CD4-positive, alpha-beta T cell treated with Interleukin-10 for 1 hour (primary cell): ENCODE measurements at places on chromosomes 1 and 21.

GRCh38 chr1:25683731-25684130 lies 67.1 kb downstream of the MAN1C1 start:
- DNase-seq, result no peak

DNA sequence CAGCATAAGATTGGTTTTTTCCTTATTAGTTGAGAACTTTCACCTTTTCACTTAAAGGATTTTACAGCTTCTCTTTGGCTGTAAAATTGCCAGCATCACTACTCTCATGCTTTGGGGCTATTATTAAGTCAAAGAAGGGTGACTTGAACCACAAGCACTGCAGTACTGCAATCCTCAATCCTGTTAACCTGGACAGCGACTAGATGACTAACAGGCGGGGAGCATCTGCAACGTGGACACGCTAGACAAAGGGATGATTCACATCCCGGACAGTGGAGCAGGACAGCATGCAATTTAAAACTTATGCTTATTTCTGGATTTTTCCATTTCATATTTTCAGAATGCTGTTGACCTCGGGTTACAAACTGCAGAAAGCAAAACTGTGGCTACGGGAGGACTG lies 8.1 kb downstream of the ARV1 start:
- no peak for DNase-seq

DNA sequence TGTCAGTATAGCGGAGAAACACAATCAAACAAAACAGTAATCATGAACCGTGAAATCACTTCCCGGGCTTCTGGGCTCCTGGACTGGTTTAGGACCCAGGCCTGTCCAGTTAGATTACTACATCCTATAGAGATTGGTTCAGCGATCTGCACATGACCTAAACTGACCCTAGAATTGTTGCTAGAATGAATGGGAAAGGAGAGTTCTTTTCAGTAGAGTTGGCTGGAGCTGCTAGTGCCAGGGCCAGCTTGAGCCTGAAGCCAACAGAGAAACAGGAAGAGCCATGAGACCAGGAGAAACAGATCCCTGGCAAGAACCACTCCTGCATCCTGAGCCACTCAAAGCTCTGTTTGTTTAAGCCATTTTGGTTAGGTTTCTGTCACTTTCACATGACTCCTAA lies 474.3 kb upstream of the C1orf87 start:
- no peak for DNase-seq

GRCh38 chr21:27586986-27587385 lies 620.1 kb upstream of the ADAMTS5 start:
- no peak for DNase-seq

GRCh38 chr21:16589006-16589898 lies 859.5 kb downstream of the USP25 start:
- no peak for DNase-seq

GRCh38 chr1:192609110-192610079 lies 26.6 kb upstream of the RGS13 start:
- peak; percentile 77 for DNase-seq

GRCh38 chr1:217747156-217747769 lies 116.1 kb downstream of the SPATA17 start:
- DNase-seq, result peak; percentile 8

DNA sequence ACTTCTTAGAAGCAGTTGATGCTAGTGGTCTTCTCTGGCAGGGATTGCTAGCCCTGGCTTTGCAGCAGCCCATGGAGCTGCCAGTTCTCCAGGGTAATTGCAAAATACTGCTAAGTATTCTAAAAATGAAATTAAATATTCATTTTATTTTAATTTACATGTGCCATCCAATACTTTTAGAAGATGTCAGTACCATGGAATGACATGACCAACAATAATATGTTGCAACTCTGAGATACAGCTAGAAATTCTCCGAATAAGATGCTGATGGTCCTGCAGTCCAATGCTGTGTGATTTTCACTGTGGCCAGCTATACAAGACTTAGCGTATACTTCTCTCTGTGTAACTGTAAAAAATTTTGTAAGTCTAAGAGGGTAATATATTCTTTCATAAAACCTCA lies 20.0 kb upstream of the WARS2 start:
- DNase-seq, result no peak

DNA sequence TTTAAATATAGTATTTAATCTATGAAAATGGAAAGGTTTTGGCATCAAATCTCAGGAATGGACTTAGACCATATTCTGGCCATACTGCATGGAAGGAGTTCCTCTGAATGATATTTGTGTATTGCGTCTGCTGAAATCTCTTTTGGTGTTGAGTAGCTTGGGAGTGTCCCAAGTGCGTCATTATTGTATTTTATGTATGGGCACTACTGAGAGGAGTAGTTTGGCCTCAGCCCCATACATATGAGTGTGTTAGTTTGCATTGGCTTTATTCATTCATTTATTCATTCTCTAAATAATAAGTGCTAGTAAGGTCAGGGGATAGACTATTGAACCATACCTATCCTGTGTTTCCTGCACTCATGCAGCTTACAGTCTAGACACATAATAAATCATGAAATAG lies 46.6 kb downstream of the CENPF start:
- DNase-seq, result no peak

DNA sequence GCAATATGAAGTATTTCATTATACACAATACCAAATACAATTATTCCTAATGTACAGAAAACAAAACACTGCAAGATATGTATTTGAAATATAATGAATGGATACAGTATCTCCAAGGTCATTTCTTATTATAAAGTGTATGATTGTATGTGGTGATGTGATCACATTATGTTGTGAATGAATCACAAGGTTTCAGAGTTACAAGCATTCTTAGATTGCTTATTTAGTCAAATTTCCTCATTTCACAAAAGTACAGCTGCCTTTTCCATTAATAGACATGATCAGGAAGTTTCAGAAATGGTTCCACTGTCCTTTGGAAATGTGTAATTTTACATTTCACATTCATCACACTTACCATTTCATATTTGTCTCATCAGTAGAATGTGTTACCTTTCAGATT lies 28.3 kb upstream of the NEK7 start:
- DNase-seq, result no peak

GRCh38 chr1:86508583-86508969 lies 38.3 kb upstream of the CLCA4 start:
- no peak for DNase-seq

- peak; percentile 77 for DNase-seq
Measured at GRCh38 chr1:113783254-113784103, 24.2 kb upstream of the PHTF1 start.

DNA sequence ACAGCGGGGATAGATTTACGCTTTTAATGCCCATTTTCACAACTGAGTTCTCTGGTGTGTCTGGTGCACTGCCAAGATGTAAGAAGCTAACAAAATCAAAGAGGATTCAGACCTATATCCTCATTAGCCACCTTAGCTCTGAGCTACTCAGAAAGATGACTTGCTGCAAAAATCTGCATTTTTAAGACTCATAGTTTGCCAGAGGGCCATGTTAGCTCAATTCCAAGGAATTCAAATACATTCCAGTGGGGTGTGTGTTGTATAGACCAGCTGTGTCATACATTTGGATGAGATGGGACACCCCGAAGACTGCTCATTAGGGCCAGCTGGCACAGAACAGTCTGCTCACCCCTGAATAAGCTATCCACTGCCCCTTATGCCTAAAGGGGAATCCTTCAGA lies 8.9 kb downstream of the DENND2D start:
- no peak for DNase-seq

- no peak for DNase-seq
Measured at GRCh38 chr21:44966135-44967081, 26.6 kb downstream of the SLX9 start.

DNA sequence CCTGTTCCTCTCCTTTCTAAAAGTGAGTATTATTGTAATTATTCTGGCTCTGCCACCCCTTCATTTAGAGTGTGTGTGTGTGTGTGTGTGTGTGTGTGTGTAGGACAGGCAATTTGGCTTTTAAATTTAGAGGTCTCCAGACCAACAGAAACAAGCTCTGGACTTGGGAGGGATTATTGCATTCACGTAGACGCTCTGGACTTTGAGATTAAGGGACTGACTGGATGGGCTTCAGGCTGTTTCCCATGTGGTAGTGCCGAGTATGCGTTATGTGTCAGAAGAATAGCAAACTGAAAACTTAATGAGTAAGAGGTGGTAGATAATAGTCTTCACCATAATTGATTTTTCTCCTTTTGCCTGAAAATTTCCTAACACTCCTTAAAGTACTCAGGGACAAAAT lies 281.9 kb downstream of the USP25 start:
- DNase-seq, result no peak

- no peak for DNase-seq
Measured at GRCh38 chr1:160639652-160640051, 7.2 kb downstream of the SLAMF1 start.

GRCh38 chr1:29869802-29870201 lies 633.5 kb downstream of the PTPRU start:
- DNase-seq, result no peak

DNA sequence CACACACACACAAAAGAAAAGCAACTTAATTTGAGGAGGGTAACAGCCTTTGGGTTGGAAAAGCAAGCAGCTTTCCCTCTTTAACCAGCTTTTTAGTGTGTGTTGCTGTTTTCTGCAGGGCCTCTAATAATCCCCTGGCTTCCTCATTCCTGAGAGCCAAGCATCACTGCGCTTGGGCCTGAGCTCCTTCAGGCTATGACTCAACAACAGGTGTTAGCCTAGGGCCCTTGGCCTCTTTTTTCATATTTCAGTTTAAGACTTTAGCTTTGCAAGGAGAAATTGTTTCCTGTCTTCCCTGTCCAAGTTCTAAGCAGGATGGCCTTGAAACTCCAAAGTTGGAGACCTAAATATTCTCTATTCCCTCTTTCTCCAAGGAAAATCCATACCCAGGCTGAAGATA lies 26.2 kb upstream of the SNX27 start:
- no peak for DNase-seq

DNA sequence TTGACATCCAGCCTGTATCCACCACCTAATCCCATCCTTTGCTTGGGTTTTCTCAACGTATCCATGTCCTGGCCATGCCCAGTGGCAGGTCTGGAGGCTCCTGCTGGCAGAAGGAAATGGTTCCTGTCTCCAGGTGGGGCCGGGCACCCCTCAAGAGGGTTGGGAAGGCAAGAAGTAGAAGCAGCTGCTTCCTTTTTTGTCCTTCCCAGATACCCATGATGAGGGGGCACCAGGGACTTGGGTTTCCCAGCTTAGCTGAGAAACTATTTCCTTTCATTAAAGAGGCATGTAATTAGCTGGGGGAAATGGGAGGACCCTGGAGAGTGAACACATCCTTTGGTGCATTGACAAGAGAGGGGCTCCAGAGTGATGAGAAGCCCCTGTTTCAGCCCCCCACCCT lies 21.1 kb upstream of the SLC45A3 start:
- no peak for DNase-seq

GRCh38 chr1:46804027-46804889 lies 5.4 kb downstream of the CYP4B1 start:
- no peak for DNase-seq

DNA sequence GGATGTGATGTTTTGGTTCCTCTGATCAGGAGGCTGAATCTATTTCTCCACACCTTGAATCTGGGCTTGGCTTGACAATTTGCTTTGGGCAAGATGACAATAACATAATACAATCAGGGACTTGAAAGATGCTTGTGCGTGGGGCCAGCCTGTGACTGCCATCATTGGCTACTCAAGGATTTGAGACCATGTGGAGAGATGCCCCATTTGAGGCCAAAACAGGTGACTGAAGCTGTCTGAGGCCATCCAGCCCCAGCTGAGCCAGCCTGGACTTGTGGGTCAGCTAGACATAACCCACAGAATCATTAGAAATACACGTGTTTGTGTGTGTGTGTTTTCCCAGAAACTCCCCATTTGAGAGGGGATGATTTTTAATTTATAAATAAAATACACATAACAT lies 421.5 kb downstream of the PTPRU start:
- DNase-seq, result no peak

GRCh38 chr1:118204648-118205047 lies 19.6 kb upstream of the SPAG17 start:
- DNase-seq, result no peak

- no peak for DNase-seq
Measured at GRCh38 chr21:42521384-42521783, 7.7 kb downstream of the SLC37A1 start.

- no peak for DNase-seq
Measured at GRCh38 chr21:35475009-35475408, 425.9 kb upstream of the RUNX1 start.

DNA sequence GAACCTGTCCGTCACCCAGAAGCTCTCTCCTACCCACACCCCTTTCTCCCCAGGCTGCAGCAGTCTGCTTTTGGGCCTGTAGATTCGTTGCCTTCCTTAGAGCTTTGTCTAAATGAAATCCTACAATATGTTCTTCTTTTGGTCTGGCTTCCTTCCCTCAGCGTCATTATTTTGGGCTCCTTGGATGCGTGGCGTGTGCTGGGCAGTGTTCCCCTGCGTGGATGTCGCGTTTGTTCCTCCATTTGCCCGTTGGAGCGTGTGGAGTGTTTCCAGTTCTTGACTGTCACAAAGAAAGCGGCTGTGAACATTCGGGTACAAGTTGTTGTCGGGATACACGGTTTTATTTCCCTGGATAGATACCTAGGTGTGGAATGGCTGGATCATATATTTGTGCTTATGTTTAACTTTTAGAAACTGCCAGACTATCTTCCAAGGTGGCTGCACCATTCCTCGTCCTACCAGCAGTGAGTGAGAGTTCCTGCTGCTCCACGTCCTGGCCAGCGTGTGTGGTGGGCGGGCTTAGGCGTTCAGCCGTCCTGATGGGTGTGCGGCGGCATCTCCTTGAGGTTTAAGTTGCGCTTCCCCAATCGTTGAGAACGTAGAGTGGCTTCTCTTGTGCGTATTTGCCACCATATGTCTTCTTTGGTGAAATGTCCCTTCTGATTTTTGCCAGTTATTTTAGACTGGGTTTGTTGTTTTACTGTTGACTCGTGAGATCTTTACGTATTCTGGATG lies 31.7 kb downstream of the SKI start:
- DNase-seq, result no peak

GRCh38 chr1:115557715-115558114 lies 84.1 kb upstream of the VANGL1 start:
- no peak for DNase-seq

DNA sequence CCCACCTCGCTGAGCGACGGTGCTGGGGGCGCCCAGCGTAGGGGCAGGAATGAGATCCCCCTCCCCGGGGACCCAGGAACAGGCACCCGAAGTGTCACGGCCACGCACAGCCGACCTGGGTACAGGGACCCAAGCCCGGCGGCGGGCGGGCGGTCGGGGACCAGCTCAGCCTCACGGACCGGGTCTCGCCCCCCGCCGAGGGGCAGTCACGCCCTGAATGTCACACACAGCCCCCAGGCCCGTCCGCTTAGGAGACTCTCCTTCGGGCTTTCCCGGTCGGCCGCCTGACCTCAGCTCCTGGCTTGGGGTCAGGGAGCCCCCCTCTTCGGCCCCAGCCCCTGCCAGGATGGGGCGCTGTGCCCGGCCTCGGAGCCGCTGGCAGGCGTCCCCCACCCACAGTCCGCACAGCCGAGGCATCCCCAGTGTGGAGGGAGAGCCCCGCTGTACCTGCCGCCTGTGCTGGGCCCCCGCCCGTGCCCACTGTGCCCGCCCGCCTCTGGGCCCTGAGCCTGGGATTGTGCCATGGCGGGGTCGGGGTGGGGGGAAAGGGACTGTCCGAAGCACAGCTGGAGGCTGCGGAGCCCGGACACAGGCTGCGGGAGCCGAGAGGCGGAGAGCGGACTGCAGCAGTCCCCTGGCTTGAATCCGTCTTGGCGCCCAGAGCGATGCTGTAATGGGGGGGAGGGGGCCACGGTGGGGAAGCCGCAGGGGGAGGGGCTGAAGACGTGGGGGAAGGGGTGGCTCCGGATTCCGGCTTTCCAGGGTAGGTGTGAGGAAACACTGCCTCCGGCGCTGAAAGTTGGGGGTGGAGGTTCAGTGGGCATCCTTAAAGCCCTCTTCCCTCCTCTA lies 627 bp upstream of the DLGAP3 start:
- no peak for DNase-seq
